Smooth muscle cell of the brain vasculature (primary cell): ENCODE measurements at places on chromosomes 7 and 10.

- DNase-seq, result no peak
Observed at GRCh38 chr10:83990126-83990525, 149.2 kb upstream of the GHITM start.

GRCh38 chr10:55212051-55212450, 411.0 kb upstream of the PCDH15 start:
- DNase-seq, result no peak

- no peak for DNase-seq
Observed at GRCh38 chr10:25278180-25278579, 103.4 kb downstream of the GPR158 start.

- no peak for DNase-seq
Observed at GRCh38 chr10:34119456-34119855, 695.6 kb downstream of the PARD3 start.

GRCh38 chr7:120475994-120476393, 203.0 kb downstream of the KCND2 start:
- no peak for DNase-seq

GRCh38 chr10:85926986-85927385, 439.6 kb downstream of the GRID1 start:
- DNase-seq, result no peak

DNA sequence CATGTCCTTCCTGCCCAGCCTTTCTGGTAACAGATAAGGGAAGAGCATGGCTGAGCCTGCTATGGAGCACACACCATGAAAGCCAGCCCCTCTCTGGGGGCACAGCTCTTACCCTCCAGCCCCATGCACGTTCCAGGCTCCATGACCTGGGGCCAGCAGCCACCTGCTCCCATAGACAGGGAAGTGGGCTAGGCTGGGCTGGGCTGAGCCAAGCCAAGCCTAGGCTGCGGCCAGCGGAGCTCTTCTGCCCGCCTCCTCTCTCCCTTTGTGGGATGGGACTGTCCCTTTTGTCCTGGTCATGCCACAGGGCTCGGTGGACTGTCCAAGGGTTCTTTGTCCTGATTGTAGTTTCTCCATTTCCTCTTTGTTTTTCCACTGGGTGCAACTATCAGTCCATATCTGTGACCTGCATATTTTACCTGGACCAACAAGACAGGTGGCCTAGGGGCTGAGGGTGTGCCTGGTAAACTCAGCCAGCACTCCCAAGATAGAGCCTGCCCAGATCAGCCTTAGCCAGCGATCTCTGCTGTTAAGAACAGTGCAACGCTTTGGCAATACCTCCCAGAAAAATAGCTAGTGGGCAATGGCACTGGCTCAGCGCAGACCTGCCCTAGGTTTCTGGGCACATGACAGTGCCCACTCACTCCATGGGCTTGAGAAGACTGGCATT, 97.2 kb upstream of the BTBD16 start:
- DNase-seq, result no peak

DNA sequence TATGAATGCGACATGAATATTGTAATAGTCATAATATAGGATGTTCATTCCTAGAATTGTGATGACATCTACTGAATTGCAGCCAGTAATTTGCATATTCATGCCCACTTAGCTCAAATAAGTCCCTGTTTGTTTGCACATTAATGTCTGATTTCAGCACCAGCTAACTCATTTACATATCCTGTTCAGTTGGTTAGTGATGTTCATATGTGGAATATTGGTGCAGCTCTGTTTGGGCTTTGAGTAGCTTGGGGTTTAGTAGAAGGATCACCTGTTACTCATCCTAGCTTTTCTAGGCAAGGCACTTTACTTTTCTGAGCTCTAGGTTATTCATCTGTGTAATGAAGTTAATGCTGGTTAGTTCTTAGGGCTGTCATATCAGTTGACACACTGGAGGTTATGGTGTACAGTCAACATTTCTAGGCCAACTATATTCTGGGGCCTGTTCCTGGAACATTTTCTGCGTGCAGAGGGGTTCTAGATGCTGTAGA, 238.4 kb downstream of the EXOC4 start:
- DNase-seq, result no peak

DNA sequence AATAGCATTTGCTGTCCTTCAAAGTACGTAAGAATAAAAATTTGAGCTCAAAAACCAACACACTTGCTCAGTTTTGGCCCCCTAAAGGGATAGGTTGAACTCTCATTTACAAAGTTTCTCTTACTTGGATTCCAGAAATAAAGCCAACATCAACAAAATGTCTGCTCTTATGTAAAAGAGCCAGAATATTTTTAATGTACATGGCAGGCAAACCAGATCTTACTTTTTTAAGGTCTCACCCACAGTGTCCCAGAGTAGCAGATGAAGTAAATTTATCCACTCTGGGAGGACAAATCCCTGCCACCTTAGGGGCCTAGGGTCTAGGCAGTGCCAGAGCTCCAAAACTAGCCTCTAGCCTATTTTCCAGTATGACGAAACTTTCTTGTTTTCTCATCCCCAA, 159.6 kb downstream of the SKAP2 start:
- DNase-seq, result no peak

DNA sequence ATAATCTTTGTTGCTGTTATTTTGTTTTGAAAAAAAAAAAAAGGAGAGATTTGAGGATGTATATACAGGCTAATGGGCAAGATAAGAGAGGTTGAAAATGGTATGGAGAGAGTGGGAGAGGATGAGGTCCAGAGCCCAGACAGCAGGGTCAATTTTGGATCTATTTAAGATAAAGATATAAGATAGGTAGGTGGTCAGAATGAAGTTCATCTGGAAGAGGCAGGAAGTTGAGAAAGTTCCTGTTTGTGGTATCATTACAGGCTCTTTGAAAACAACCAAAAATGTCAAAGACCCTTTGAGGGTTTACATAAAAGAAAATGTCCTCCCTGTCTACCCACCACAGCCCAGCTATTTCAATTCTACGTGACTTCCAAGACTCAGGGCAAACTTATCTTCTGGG, 7.5 kb downstream of the CEP41 start:
- DNase-seq, result no peak

- peak; percentile 89 for DNase-seq
Observed at GRCh38 chr10:102120991-102121738, 997 bp upstream of the LDB1 start.
